ENCODE measurements at places on chromosomes 6 and 20. TPM values are rescaled to one million over a fixed set of nuclear protein-coding genes. Genes with fewer than 3 reads are reported as not detected.
A peak's percentile ranks its signal among the peaks of the same experiment; 100 is the strongest.

GRCh38 chr6:132703936-132704335 is 9.9 kb downstream of the VNN1 start:
- no peak for DNase-seq

- peak; percentile 56 for DNase-seq
Measured at GRCh38 chr20:26276554-26277210, 580.0 kb upstream of the ZNF337 start.

GRCh38 chr6:125827788-125828320 is 37.1 kb downstream of the NCOA7 start:
- no peak for DNase-seq

DNA sequence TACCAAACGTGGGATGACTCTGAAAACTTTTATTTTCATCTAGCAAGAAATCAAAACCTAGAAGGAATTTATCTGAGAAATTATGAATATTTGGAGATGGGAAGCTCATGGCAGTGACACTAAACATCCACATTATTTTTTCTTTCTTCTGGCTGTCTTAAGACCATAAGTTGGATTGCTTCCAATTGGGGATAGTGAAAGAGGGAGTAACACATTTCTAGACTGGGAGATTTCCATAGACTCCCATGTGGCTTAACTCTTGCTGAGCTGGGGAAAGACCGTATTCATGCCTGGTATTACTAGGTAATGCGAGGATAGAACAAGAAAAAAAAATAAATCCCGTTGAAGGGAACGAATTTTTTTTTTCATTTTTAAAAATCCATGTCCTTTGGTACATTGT is 120.0 kb downstream of the UTRN start:
- no peak for DNase-seq

GRCh38 chr20:50341880-50342637 is 151.4 kb downstream of the CEBPB start:
- DNase-seq, result no peak

- DNase-seq, result no peak
Measured at GRCh38 chr20:45857882-45858216, 435 bp downstream of the ZSWIM3 start.

- no peak for DNase-seq
Measured at GRCh38 chr6:6678185-6678671, 89.7 kb downstream of the LY86 start.

DNA sequence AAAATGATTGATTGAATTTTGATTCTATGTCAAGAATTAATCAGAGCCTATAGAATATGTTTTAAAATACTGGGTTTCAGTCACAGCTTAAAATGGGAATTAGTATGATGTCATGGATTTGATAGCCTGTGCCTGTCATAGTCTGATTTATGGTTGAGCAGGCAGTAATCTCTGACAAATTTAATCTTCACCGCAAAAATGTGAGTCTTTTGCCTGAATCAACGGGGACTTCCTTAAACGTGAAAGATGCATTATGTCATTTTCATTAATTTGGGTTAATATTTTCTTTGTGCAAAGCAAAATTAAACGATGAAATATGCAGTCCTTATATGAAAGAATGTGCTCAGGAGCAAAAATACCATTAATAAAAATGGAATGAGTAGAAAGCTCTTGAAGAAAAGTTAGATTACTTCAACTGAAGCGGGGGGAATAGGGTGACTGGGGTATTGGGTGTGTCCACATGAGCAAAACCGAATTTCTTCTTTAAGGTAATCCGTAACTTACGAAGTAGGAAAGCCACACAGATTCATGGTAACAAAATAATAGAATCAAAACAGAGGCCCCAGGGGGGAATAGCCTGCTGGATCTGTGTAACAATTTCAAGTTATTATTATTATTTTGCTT is 339.6 kb upstream of the NOX3 start:
- no peak for DNase-seq

GRCh38 chr6:158030380-158031300 is 49.0 kb downstream of the SYNJ2 start:
- DNase-seq, result peak; percentile 37

- no peak for DNase-seq
Measured at GRCh38 chr6:105607636-105608621, 205.0 kb upstream of the PREP start.

GRCh38 chr20:25040438-25040831 is 17.5 kb downstream of the ACSS1 start:
- peak; percentile 45 for DNase-seq

DNA sequence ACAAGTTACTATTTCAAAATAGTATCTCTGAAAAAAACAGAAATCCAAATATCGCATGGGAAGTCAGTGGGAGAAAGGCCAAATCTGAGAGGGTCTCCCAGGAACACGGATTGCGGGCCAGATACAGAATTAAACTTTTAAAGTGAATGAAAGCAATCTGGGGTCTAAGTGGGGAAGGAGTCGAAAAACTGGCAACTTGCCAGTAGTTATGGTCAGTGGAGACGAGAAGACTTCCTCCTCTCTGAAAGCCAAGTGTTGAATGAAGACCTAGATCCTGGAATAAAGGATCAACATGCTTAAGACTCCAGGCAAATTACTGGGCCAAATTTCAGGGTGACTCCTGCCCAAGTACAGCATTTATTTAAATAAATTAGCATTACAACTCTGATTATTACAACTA is 123.6 kb downstream of the BFSP1 start:
- no peak for DNase-seq

GRCh38 chr6:16776394-16777017 is 15.2 kb upstream of the ATXN1 start:
- no peak for DNase-seq

- DNase-seq, result no peak
Measured at GRCh38 chr6:36662827-36663256, 15.7 kb upstream of the CDKN1A start.

Gene CFB
- polyA plus RNA-seq, result 4.8 TPM

Gene ENPP3
- polyA plus RNA-seq, result 0.22 TPM

Gene ADGRF5
- polyA plus RNA-seq, result 10.8 TPM

Gene SLC22A1
- polyA plus RNA-seq, result not detected
